ENCODE measurements at places on chromosomes 5 and 9.

DNA sequence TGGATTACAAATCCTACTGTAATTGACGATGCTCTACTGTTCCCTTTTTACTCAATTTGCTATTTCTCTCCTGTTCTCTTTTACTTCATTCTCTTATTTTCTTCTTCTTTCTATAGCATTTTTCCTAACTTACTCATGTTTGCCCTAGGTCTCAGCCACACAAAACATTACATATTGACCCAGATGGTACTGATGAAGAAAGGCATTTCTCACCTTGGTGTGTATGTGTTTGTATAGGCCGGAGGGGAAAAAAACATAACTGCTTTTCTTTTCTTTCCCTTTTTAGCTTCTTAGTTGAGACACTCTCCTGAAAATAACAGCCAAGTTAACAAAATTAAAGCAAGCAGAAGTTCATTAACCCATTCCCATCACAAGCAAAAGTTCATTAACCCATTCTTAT lies 1019.8 kb upstream of the CDH18 start:
- no peak for DNase-seq

GRCh38 chr9:96136992-96137670 lies 164.8 kb downstream of the HSD17B3 start:
- DNase-seq, result peak; percentile 24

DNA sequence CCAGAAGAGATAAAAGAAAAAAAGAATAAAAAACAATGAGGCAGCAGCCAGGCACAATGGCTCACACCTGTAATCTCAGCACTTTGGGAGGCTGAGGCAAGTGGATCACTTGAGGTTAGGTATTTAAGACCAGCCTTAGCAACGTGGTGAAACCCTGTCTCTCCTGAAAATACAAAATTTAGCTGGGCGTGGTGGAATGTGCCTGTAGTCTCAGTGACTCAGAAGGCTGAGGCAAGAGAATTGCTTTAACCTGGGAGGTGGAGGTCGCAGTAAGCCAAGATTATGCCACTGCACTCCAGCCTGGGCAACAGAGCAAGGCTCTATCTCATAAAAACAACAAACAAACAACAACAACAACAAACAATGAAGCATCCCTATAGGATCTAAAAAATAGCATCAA lies 121.5 kb downstream of the HMHB1 start:
- DNase-seq, result no peak

DNA sequence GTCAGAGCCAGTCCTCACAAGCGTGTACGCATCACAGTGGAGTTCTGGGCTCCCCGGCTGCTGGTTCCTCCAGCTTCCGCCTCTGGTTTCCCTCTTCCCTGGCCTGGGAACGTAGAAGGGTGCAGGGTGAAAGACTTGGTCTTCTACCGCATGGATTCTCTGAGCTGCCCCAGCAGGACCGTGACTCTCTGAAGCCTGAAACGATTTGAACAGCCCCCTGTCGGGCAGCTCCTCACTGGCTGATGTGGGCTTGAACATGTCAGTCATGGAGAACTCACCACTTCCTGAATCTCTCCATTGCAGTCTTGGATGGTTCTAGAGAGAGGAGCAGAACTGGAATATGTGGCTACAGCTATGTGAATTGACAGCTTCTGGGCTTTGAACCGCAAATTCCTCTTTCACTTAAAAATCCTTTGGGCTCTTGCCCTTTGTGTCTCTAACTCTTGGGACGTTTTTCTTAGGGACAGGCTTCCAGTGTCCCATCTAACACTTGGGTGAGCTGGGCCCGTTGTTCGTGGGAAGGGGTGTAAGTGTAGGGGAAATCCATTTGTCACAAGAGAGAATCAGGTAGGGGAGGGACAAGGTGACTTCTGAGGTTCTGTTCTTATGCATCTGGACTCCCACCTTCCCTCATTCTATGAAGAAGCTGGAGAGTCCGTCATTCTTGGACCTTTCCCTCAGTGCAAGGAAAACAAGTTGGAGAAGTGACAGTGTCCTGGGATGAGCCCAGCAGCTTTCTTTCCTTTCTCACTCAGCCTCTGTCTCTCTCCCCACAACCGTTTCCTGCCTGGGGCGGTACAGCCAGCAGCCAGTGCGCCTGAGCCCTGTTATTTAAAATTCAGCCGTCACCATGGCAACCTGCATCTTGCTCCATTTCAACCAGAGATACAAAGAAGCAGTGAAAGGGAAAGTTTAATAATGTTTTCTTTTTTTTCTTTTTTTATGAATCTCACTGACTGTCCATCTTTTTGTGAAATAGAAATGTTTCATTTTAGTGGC lies 84.7 kb downstream of the PTTG1 start:
- DNase-seq, result no peak

GRCh38 chr9:5999443-6000101 lies 15.9 kb downstream of the RANBP6 start:
- DNase-seq, result no peak

Measured in NCI-H510A treated with DMSO at 0.1 percent for 48 hours (cell line).